ENCODE measurements at places on chromosomes 3 and 15.

GRCh38 chr3:142273501-142273900 lies 48.1 kb upstream of the GK5 start:
- DNase-seq, result no peak

- DNase-seq, result no peak
Measured at GRCh38 chr3:141126661-141127343, 75.7 kb downstream of the SPSB4 start.

- peak; percentile 75 for DNase-seq
Measured at GRCh38 chr15:89115547-89115946, 27.3 kb downstream of the ABHD2 start.

DNA sequence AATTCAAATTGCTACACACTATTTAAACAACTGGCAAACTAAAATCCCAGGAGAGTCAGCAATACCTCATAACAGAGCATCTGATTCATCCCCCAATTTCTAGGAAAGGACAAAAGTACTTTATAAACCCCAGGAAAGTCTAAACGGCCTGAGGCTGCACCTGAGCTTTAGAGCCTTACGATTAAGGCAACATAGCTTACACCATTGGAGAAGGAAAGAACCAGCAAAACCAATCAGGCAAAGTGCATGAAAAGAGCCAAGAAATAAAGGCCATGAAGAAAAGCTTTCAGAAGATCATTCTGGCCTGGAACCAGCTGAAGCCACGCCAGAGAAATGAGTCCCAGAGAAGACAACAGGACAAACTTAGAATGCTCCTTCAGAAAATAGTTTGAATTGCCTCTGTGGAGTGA lies 48.1 kb downstream of the PTPN9 start:
- no peak for DNase-seq

DNA sequence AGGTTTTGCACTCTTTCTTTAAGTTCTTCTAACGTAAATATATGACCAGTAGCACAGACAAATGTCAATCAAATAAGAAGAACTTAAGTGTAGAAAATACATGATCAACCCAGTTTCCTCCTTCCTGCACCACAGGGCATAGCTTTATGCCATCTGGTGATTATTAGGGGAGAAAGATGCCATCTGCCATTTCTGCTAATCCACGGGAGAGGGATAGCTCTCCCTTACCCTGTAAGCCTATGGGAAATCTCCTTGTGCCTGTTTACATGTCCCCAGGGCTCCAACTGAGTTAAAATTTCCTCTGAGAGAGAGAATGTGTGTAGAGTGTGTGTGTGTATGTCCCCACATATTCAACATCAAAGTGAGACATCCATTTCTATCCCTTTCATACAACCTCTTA lies 135.9 kb downstream of the RSL24D1 start:
- DNase-seq, result no peak

DNA sequence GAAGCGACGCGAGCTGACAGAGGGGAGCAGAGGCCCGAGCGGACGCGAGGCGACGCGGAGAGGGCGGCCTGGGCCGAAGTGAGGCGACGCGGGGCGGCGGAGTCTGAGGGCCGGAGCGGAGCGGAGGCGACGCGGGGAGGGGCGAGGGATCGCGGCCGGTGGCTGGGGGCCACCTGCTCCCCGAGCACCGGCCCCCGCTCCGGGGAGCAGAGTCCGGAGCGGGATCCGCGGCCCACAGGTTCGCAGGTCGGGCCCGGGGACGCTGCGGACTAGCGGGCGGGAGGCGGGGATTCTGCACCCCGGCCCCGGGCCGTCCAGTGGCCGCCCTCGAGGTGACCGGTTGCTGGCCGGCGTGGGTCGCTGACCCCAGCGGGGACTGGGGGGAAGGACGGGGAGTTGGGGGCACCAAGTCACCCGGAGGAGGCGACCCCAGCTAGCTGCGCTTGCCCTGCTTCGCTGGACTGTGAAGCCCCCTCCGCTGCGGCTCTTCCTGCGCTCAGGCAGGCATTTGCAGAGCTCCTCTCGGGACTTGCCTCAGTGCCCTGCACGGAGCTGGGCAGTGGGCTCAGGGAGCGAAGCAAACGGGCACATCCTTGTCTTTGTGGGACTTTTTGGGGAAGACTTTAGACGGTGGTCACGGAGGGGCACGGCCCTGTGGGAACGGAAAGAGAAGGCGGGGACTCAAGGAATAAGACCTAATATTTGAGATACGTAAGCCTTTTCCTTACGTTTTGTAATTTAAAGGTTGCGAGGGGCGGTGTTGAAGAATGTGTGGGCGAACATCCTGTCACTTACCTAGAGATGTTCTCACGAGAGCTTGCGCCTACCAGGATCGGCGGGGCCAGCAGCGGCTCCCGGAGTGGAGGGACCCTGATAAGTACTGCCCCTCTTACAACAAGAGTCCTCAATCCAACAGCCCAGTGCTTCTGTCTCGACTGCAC lies 566 bp downstream of the HMCES start:
- DNase-seq, result peak; percentile 72

DNA sequence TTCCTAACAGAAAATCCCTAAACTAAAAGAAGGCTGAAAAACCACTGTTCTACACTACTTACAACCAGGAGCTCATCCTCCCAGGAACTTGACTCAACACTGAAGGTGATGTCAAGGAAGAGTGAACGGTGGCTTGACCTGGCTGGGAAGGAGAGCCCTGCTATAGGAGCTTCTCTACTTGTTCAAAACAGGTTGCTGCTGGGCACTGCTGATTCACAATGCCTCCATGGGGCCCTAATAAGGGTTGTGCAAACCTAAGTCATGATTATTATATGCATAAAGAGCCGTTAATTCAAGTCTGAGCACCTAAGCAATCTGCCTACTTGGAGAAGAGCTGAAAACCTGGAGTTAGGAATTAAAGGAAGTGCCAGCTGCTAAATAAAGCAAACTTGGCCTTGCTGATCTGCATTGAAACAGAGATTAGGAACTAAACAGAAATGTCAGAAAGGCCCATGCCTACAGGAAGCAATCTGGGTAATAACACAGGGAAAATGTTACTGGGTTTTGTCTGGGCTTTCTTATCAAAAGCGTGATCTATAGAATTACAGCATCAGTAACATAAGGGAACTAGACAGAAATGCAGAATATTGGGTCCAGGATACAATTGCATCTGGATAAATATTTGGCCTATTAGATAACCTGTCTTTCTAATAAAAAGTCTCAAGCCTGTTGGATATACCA lies 243.2 kb downstream of the NEK10 start:
- DNase-seq, result peak; percentile 73

DNA sequence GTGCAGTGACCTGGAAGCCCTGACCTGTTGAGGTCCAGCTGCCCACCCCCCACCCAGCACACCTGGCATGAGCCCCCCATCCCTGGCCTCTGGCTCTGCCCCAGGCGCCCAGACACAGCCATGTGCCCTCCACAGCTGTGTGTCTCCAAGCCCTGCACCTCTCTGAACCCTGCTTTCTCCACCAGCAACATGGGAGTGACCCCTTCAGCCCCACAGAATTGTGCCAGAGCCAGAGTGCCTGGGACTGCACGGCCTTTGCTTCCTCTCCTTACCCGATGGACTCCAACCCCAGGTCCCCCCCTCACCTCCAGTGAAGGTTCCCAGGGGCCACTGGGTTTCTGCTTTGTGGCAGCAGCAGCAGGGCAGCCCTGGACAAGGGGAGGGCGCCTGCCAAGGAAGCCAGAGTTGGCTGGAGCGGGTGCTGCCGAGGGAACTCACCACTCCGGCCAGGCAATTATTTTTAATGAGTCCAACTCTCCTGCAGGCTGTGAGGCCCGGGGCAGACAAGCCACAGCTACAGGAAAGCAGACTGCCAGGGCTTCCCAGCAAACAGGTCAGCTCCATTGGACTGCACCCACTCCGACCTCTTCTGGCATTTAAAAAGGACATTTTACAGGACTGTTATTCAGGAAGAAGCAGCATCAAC lies 24.1 kb downstream of the PRR20G start:
- DNase-seq, result no peak

DNA sequence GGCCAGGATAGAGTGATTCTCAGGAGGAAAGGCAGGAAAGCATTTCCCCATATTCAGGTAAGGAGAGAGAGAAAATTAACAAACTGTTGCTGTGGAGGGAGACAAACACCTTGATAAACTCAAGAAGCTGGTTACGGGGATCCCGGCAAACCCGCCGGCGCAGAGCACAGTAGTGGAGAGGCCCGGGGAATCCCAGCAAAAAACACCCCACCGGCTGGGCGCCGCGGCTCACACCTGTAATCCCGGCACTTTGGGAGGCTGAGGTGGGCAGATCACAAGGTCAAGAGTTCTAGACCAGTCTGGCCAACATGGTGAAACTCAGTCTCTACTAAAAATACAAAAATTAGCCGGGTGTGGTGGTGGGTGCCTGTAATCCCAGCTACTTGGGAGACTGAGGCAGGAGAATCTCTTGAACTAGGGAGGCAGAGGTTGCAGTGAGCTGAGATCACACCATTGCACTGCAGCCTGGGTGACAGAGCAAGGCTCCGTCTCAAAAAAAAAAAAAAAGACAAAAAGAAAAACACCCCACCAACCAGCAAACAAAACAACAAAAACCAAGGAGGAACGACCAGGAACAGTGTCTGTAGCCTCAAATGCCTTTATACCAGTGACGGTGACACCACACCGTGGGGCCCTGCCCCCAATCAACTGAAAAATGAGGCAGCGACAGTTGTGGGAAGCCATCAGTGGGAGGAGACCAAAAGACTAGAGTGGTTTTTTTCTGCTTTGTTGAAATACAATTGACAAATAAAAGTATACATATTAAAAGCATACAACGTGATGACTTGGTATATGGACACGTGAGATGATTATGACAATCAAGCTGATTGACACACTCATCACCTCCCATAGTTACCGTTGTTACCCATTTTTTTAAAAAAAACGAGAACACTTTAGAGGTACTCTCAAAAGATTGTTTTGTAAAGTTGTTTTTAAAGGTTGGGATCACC lies 40.2 kb upstream of the IDH2 start:
- DNase-seq, result no peak

GRCh38 chr3:149474250-149474817 lies at the start of gene TM4SF4:
TSS of gene TM4SF4 (plus strand) at chr3:149474697. CDS start at chr3:149474878, 181 bp downstream.
- DNase-seq, result no peak

DNA sequence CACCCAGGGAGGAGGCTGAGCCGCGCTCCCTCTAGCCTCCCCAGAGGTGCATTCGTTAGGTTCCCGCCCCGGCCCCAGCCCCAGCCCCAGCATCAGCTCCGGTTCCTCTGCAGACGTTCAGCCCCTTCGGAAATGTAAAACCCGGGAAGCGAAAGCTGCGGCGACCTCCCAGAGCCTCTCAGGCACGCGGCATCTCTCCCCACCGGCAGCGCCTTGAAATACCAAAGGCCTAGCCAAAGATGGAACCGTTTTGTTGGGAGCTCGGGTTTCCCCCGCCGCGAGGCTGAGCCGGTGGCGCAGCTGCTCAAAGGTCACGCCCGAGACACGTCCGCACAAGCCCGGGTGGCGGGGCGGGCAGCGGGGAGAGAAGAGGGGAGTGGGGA lies 77.8 kb upstream of the HES1 start:
- peak; percentile 58 for DNase-seq

GRCh38 chr3:356952-357351 lies 160.4 kb downstream of the CHL1 start:
- no peak for DNase-seq

GRCh38 chr3:152254041-152254440 lies 14.7 kb upstream of the MBNL1 start:
- DNase-seq, result no peak

DNA sequence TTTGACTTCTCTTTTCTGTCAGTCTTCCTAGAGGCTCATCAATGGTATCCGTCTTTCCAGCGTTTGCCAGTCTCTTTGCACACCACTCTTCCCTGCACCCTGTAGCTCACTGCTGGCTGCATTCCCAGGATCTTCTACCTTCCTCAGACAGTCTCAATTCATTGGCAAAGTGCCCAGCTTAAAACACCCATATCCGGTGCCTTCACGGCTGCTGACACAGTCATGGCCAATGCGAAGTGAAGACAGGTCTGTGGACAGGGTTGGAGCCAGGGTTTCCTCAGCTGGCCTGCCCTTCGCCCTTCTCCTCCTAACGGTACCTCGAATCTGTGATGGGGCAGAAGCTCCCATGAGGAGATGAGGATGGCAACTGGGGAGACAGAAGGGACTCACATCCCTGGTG lies 36.1 kb downstream of the PTH1R start:
- DNase-seq, result peak; percentile 88

DNA sequence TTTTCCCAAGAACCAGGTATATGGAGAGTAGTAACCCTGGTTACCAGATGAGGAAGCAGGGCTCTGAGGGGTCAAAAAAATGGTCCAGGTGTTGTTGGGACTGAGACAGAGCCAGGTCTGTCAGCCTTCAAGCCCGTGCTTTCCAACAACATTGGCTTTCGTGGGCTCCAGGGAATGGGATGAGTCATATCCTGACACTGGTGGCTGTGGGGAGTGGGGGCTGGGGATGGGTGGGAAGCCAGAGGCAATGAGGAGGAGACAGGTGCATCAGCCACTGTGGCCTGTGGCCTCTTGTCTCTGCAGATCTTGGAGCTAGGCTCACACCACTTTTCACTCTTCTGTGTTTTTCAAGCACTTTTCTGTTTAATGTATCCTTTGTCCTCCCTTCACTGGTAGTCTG lies 38.2 kb downstream of the CORO2B start:
- DNase-seq, result no peak

GRCh38 chr3:134496471-134497071 lies 10.7 kb downstream of the CEP63 start:
- DNase-seq, result peak; percentile 33

DNA sequence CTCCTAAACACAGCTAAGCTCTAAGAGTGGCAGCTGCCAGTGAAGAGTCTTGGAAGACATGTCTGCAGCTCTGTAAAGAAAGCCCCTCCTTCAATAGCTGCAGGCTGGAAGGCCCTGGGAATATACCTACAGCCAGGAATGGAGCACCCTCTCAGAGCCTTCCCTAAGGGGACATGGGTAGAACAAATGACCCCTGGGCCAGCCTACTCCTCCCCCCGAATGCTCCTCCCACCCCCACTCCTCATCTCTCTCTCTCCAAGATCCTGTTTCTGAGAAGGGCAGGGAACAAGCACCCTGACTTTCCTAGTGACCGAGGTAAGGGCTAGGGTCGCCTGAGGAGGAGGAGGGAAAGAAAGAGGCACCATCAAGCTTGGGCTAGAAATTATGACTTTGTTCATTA lies 20.7 kb downstream of the CPNE4 start:
- DNase-seq, result no peak

- DNase-seq, result no peak
Measured at GRCh38 chr3:50165910-50166538, 10.9 kb downstream of the SEMA3F start.

GRCh38 chr15:43390723-43391122 lies 19.8 kb downstream of the TUBGCP4 start:
- DNase-seq, result peak; percentile 15

DNA sequence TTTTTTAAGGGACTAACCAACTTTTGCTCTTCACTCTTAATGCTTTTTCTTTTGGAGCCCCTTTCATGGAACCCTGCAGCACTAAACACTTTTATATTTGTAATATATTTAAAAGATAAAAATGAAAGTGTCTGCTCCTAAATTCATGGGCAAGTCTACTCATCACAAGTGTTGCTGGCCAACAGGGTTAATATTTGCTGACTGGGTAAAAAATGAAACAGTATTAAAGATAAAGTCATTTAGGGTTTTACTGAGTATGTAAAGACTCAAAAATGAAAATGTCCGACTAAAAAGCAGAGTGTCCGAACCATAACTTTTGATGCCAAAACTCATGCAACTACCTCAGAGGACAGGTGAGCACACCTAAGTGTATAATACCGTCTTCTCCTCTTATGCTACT lies 54.0 kb downstream of the MOBP start:
- no peak for DNase-seq

GRCh38 chr3:181715571-181716340 lies 4.0 kb downstream of the SOX2 start:
- peak; percentile 72 for DNase-seq
